ENCODE measurements at places on chromosomes 13 and 19. TPM values are rescaled to one million over a fixed set of nuclear protein-coding genes. Genes with fewer than 3 reads are reported as not detected.

DNA sequence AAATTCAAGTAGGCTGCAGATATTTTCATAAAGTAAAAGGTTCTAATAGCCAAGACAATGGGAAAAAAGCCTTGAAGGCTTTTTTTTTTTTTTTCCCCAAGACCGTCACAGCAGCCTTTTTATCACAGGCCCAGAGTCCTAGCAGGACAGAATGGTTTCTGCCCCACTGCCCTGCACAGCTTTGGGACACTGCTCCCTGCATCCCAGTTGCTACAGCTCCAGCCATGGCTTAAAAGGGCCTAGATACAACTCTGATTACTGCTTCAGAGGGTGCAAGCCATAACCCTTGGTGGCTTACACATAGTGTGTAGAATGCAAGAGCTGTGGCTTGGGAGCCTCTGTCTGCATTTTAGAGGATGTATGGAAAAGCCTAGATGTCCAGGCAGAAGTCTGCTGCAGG, 1362.8 kb downstream of the SLITRK5 start:
- no peak for DNase-seq

GRCh38 chr13:107138486-107138885, 570.5 kb upstream of the ARGLU1 start:
- DNase-seq = no peak

DNA sequence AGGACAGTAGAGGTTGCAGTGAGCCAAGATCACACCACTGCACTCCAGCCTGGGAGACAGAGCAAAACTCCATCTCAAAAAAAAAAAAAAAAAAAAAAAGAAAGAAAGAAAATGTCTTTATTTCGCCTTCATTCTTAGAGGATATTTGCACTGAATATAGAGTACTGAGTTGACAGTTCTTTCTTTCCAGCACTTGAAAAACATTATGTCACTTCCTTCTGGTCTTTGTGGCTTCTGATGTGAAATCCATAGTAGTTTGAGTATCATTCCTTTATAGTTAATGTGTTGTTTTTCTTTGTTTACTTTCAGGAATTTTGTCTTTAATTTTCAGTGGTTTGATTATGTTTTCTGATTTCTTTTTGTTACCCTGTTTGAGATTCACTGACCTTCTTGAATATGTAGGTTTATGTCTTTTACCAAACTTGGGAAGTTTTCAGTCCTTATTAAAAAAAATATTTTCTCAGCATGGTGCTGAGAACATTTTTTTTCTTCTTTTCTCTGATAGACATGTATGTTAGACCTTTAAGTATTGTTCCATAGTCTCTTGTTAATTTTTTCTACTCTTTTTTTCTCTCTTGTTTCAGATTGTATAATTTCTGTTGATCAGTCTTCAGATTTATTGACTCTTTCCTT, 50.1 kb downstream of the PCCA start:
- DNase-seq = no peak

- no peak for DNase-seq
Observed at GRCh38 chr13:36920616-36921185, 663 bp upstream of the SMAD9 start.

DNA sequence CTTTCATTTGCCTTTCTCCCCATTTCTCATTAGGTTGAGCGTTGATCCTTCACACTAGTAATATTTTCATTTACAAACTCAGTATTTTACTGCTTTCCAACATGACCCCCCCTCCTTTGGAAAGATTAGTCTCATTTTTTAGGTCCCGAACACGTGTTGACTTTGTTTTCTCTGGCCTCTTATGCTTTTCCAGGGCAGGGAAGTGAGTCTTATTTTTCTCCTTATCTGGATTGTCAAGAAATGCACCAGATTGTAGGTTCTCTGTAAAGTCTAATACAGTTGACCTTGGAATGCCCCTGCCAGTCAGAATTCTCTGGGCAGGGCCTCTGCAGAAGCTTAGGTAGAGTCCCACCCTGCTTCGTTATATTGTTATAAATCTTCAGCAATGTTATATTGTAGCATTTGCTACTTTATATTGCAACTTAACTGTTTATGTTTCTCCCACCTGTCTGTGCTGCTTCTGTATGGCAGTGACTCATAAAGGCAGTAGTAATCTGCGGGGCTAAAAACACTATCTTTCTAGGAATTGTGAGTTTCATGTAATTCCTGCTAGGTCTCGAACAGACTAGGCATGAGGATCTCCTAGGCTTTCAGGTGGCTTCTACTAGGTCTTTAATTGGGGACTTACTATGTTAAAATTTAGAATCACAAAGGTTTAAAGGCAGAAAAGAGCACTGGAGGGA, 2.0 kb downstream of the TDRD3 start:
- no peak for DNase-seq

- no peak for DNase-seq
Observed at GRCh38 chr13:106523576-106523975, 11.9 kb downstream of the EFNB2 start.

DNA sequence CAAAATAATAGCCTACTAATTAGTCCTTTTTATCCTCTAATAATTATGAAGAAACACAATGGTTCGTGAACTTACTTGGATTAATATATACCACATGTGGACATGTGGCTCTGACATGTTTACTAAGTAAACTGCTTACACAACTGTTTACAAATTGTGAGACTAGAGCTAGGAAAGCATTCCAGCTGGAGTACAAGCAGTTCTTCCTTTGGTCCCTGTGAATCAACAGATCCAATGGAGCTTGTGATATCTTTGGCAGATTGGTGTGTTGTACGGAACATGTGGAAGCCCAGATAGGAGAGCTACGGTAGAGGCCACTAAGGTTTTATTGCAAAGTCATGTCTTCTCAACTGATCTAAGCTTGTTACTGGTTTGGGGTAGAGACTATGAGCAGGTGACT, 145.5 kb upstream of the SPRY2 start:
- no peak for DNase-seq

DNA sequence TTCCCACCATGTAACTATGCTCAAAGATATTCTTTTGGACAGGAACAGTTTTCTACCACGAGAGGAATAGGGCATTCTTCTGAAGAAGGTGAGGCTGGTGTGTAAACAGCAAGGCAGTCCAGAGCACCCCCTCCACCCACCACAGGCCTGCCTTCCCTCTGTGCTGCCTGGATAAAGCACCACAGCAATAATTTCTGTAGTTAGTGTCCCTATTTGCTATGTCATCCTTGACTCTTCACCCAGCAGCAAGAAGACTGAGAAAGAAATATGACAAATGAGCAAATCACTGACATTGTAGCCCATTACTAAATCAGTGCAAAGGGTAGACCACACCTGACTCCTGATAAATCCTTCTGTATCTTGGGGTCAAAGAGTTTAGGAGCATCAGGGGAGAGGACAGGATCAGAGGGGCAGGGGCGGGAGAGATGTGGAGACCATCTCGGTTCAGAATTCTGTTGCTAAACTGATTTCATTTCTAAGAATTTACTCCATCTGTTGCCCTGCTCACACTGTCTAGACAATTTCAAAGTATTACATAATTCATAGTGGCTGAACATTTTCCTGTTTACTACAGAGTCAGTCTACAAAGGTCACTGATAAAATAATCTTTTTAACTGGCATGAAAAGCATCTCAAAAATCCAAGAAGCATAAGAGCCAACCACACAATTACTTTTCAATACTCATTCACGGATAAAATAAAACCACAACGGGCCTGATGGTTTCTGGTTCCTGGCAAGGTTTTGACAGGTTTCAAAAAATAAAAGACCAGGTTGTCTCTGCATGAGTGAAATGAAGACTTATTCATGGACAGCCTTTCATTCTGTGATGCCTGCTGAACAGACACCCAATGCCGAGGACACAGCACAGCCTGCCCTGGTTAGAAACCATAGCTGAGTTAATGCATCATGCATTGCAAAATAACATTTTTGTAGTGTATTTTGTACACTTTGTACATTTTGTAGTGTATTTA, 88.4 kb upstream of the IRS2 start:
- no peak for DNase-seq

DNA sequence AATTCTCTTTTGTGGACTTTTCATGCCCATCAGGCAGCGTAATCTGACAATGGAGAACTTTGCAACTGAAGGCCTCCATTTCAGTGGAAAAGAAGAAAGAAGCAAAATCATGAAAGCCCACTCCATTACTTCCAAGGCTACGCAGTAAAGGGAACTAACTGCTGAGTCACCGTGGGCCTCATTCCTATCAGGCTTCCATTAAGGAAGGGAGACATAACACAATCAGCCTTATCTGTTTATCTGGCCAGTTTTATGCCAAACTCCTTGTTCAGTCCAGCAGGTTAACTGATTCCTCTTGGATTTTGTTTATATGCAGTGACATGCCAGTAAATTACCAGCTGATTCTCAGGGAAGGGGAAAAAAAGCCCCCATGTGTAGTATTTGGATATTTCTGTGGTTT, 56.8 kb upstream of the KATNAL1 start:
- DNase-seq = no peak

DNA sequence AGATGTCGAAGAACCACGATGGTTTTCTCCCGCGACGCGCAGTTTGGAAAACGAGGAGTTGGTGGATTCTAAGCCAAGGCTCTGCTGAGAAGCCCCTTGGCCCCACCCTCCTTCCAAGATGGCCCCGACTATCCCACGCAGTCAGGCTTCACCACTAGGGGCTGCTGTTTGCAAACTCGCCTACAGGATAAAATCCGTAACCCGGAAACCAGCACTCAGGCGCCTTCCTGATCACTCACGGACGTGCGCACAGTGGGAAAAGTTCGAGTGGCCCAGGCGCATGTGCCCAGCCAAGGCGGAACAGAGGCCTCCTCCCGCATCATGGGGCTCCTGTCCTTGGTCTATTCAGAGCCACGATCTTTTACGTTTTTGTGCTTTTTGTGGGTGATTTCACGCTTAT, 19.2 kb upstream of the UQCR11 start:
- DNase-seq = peak; percentile 86

GRCh38 chr19:13095393-13095784, 7.3 kb downstream of the LYL1 start:
- peak; percentile 71 for DNase-seq

DNA sequence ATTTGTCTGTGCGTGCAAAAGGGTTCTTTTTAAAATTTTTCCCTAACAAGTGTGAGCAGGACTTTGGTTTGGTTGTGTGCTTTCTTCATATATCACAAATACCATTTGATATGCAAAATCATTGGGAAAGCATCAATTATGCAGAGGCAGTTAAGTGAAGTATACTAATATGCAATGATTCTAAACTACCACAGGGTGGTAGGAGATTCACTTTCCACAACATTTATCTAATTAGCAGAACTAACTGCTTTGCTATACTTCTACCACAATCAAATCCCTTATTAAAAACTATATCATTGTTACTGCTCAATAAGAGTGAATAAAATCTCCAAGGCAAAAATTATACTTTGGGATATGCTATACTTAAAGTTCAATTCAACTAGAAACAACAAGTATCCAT, 2738.9 kb upstream of the PCDH20 start:
- no peak for DNase-seq

DNA sequence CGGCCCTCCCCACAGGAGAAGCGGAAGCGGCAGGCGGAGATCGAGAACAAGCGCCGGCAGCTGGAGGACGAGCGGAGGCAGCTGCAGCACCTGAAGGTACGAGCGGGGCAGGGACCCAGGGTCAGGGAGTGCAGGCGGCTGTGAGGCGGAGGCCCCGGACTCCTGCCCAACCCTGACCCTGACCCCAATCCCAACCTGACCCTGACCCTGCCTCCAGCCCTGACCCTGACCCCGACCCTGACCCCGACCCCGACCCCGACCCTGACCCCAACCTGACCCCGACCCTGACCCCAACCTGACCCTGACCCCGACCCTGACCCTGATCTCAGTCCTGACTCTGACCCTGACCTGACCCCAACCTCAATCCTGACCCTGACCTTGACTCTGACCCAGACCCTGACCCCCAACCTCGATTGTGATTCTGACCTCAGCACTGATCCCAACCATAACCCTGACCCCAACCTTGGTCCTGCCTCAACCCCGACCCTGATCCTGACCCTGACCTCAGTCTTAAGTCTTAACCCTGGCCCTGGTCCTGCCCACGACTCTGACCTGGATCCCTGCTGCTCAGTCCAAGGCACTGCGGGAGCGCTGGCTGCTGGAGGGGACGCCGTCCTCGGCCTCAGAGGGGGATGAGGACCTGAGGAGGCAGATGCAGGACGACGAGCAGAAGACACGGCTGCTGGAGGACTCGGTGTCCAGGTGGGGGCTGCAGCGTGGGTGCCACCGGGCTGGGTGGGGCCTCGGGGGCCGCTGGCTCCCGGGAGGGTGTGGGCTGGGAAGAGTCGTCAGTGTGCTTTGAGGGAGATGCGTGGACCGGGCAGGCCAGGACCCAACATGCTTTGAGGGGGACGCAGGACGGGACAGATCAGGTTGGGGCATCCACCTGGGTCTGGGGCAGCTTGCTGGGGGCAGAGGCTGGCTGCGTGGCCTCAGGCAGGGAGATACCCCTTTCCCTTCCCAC, 18.5 kb downstream of the PALM start:
- DNase-seq = no peak

GRCh38 chr13:21330126-21330861, 128.8 kb downstream of the ZDHHC20 start:
- DNase-seq = no peak

DNA sequence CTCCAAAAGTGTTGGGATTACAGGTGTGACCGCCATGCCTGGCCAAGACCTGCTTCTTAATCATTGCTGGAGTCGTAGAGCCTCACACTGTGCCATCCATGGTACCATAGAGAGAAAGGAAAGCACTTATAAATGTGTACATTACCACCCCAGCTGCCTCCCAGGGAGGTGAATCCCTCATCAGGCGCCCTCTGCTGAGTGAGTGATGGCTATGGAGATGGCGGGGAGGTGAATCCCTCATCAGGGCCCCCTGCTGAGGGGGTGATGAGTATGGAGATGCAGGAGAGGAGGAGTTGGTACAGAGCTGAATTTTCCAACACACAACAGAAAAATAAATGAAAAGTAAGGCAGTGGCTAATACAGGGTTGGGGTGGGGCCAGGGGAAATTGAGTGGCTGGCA, 263.4 kb downstream of the UQCRFS1 start:
- no peak for DNase-seq

DNA sequence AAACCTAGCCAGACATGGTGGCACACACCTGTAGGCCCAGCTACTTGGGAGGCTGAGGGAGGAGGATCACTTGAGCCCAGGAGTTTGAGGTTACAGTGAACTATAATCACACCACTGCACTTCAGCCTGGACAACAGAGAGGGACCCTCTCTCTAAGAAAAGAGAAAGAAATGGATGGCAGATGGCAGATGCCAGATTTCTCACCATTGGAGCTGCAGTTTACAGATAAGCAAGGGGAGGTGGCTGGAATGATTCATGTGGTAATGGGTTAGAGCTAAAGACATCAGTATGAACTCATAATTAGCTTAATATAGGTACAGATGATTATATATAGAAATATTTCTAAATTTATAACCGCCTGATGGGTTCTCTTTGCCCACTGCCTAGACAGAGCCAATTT, 80.1 kb upstream of the IPO5 start:
- no peak for DNase-seq

DAND5 gene
- total RNA-seq = 0.52 TPM

HCN2 gene
- total RNA-seq = not detected

KCNJ14 gene
- 0.69 TPM for total RNA-seq

SYDE1 gene
- total RNA-seq = not detected

CCNA1 gene
- not detected for total RNA-seq

LIM2 gene
- not detected for total RNA-seq

MED29 gene
- 18.6 TPM for total RNA-seq

ZNF57 gene
- 1.0 TPM for total RNA-seq

Data from Karpas-422 (cell line).